Fibroblast of skin of back (primary cell): ENCODE measurements at places on chromosomes 12 and 14.

GRCh38 chr12:95349291-95349690 is 124.7 kb upstream of the METAP2 start:
- no peak for DNase-seq

GRCh38 chr12:83537428-83538053 is 850.8 kb downstream of the TMTC2 start:
- DNase-seq, result no peak

- peak; percentile 17 for DNase-seq
These were observed 466.9 kb downstream of the FUT8 start for GRCh38 chr14:65879248-65880009.

DNA sequence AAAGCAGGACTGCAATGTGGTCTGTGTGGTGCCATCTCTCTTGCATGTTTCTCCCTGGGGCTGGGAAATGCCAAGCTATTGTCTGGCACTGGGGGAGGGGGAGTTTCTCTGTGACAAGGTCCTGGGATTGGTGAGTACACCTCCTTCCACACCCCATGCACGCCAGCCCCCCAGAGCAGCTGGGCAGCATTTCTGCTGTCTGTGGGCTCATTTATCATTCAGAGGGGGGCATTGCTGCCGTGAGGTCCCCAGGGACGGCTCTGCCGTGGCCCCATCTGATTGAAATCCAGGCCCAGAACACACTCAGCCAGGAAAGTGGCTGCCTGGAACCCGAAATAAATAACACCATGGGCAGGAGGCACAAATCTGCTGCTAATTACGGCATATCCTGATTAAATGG is 12.6 kb upstream of the FAM222A start:
- no peak for DNase-seq

DNA sequence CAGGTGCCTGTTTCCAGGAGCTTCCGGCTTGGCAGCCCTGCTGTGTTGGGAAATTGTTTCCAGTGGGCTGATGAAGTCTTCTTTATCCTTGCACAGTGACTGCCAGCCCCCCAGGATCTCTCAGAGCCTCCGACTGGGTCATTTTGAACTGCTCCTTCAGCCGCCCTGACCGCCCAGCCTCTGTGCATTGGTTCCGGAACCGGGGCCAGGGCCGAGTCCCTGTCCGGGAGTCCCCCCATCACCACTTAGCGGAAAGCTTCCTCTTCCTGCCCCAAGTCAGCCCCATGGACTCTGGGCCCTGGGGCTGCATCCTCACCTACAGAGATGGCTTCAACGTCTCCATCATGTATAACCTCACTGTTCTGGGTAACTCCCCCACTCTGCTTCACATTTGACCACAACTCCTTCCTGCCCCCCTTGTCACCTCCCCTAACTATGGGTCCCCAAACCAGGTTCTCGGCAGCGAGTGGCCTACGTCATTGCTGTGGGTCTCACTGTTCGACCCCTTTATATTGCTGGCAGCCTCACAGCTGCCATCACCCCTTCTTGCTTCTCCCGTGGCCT is 2.3 kb downstream of the LAG3 start:
- DNase-seq, result no peak

DNA sequence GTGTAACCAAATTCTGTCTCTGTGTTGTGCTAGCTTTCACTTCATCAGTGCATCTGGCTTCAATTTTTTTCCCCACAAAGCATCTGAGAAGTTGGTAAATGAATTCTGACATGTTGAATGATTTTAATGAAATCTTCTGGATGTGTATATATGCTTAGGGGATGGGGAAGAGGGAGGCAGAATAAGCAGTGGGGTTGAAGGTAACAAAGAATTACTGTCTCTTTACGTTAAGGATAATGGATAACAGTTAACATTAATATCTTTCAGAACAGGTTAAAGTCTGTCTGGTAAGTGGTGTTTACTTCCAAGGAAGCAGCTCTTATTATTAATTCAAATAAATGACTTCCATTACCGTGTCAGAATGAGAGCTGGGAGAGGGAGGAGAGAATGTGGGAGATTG is 261.7 kb downstream of the ERC1 start:
- DNase-seq, result no peak

GRCh38 chr12:82015623-82016347 is 256.6 kb upstream of the PPFIA2 start:
- no peak for DNase-seq

- DNase-seq, result no peak
These were observed 188.9 kb upstream of the BCL2L14 start for GRCh38 chr12:11881835-11882234.

- DNase-seq, result peak; percentile 7
These were observed 435.0 kb downstream of the GXYLT1 start for GRCh38 chr12:41709463-41710285.

DNA sequence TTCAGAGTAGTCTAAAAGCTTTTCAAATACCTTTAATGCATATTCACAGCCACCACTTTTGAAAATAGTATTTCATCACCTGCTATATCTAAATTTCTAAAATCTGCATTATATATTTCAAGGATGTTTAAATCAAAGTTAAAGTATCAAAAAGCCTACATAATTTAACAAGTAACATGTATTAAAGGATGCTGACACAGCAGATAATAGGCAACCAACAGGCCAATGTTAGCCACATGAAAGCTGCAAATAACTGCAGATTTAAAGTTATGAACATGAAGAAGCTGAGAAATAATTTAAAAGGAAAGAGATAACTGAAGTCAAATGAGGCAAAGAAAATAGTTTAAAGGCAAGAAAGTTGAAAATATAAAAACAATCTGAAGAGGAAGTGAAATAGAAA is 39.8 kb upstream of the NELL2 start:
- DNase-seq, result no peak

- DNase-seq, result peak; percentile 6
These were observed 16.8 kb downstream of the C12orf43 start for GRCh38 chr12:120999191-121000120.

DNA sequence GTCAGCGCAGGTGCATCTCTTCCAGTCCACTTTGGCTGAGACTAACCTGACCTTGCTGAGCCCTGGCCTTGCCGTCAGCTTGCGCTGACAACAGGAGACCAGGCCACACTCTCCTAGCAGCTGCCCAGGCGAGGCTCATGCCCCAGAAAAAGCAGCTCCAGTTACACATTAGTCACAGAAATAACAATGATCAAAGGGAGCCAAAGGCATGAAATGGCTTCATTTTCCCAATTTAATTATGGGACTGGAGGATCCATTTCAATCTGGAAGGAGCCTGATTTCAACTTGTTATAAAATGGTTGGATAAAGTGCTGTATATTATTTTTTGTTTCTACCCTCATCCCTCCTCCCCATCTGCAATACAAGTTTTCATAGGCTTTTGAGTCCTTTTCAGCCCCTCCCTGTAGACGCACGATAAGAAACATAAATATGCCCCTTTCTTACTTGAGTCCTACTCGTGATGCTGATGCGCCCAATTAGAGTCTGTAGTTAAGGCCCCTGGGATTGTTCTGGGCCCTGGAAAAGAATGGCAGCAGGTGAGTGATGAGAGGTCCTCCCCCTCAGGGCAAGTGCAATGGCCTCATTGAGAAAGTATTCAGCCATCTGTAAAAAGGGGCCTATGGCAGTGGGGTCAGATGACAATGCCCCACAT is 376.0 kb downstream of the C12orf75 start:
- peak; percentile 86 for DNase-seq

DNA sequence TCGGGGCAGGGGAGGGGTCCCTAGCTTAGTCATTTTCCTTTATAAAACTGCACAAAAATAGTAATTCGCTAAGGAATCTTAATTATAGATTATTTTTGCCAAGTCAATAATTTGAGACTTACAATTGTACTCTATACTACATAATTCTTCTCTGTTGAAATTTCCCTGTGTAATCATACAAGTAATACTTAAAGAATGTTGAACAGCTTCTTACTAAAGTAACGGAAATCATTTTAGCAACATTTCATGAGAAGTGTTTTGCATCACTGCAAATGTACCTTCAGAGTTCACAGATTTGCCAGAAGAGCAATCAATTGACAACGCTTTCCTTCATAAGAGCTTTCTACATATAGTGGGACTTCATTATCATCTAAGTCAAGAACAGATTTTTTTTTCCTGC is 7.9 kb upstream of the GNG2 start:
- DNase-seq, result no peak

DNA sequence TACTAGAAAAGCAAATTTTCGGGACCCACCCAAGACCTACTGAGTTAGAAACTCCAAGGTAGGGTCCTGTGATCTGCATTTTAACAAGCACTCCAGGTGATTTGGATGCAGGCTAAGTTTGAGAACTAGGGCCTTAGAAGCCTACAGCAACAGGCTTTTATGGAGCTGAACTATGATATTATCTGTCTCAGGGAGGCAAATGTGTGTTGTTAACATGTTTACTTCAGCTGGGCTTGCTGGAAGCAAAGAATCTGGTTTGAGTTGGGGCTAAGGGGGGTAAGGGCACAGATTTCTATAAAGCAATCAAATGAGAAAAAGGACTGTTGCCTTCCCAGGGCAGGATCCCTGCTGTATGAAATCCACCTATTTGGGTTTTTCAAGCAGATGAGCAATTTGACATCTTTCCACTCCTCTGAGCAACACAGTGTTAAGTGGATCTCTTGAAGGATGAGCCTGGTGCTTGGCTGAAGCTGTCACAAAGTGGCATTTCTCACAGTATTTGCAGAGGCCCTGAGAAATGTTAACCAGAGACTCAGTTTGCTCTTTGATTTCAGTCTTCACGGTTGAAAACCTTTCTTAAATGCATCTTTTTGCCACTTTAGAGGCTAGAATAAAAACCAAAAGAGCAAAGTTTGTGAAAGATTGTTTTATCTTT is 36.2 kb upstream of the SOCS2 start:
- no peak for DNase-seq

DNA sequence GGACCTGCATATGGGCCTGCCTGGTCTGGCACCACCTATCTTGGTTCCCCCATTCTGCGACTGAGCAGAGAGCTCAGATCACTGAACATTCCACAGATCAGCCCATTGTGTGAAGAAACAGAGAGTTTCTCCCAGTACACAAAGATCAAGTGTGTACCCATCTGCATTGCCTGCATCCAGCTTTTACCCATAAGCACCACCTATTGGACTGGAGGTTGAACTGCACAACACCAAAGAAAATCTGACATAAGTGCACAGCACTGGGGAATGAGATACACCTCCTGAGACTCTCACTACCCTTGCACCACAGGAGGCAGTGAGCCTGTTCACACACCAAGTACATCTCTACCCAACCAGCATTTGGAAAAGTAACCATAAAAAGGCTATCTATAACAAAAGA is 362.6 kb upstream of the CLEC14A start:
- no peak for DNase-seq

DNA sequence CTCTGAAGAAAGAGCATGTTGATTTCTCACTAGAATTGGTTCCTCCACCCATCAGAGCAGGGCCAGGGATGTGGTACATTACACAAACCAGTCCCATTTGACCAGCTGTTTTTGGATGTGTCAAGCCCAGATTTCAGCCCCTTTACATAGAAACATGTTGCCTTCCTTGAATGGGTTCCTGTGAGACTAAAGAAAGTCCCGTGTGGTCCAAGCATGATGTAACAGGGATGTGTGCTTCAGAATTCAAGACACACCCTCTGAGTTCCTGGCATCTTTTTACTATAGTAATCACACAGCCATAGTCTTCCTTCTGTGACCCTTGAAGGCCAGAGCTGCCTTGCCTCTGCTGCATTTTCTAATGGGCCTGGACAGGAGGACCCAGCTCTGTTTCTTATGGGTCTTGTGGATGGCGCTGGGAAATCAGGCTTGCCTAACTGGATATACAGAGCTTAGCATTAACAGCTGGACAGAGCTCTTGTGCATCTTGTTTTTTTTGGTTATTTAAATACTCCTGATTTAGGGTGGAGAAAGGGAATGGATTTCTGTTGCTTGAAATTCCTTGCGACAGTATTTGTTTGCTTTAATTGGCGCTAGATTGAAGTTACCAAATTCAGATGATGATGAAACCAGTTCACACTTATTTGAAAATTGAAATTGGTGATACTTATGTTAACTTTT is 341.0 kb downstream of the ZFP36L1 start:
- peak; percentile 29 for DNase-seq

- DNase-seq, result no peak
These were observed 38.0 kb downstream of the RFLNA start for GRCh38 chr12:124332900-124333299.

GRCh38 chr14:94126800-94127199 is 2.6 kb downstream of the IFI27L2 start:
- DNase-seq, result no peak

DNA sequence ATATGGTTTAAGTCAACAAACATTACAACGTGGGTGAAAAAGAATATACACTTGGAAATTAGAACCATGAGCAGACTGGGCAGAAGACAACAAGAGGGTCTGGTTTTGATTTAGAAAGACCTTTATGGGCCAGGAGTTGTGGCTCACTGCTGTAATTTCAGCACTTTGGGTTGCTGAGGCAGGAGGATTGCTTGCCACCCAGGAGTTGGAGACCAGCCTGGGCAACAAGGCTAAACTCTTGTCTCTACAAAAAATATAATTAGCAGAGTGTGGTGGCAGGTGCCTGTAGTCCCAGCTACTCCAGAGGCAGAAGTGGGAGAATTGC is 2.7 kb upstream of the NFKBIA start:
- DNase-seq, result no peak

GRCh38 chr12:80017261-80017870 is 82.0 kb upstream of the OTOGL start:
- no peak for DNase-seq

DNA sequence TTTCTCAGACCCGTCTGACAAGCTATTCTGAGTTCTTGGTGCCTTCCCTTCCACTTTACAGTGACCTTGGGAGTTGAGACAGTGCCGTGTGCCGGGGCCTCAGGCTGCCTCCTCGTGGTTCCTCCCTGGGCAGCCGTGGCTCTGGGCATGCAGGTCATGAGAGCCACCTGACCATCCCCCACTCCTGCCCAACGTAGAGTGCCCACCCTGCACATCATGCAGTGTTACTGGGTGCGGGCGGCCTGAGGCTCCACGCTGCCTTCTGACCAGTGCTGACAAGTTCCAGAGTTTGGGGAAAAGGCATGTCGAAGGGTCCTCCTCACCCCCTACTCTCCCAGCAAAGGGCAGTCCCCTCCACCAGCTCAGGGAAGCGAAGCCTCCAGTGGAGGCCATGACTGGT is 190.5 kb downstream of the TSPAN9 start:
- DNase-seq, result no peak

GRCh38 chr14:104144911-104145825 is 6.8 kb downstream of the KIF26A start:
- DNase-seq, result no peak

DNA sequence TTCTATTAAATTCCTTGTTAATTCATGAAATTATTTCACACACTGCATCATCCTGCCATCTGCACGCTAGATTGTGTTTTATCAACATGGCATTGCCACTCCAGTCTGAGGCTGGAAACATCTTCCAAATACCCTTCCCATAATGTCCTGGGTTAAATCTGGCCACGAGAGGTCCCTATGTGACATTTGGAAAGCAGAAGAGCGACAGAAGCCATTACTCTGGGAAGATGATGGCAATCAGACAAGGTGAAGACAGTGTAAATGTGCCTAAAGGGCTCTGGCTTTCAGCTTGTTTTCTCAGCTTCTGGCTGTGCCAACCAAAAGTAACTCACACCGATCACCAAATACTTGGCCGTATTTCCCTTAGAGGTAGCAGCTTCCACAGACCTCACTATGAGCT is 144.8 kb downstream of the CAPZA3 start:
- DNase-seq, result no peak
